ENCODE measurements at places on chromosomes 16 and 17. TPM values are rescaled to one million over a fixed set of nuclear protein-coding genes. Genes with fewer than 3 reads are reported as not detected.

- no peaks in the 10 kb centered on the region for H3K27me3 ChIP-seq
- peaks cover 60% of the 10 kb centered on the region for H3K4me1 ChIP-seq
- DNase-seq = no peak
- no peak overlapping the region for H3K27ac ChIP-seq
- peaks cover 16% of the 10 kb centered on the region for H3K36me3 ChIP-seq
Measured at GRCh38 chr17:42005166-42005565, 12.1 kb downstream of the DNAJC7 start.

Gene KRTAP4-6
- total RNA-seq = not detected

Gene ATF7IP2
- total RNA-seq = 4.1 TPM

Gene WNT9B
- 0.66 TPM for total RNA-seq

All from esophagus muscularis mucosa (tissue), 4 donors.